ENCODE measurements at places on chromosomes 2 and 18.

- DNase-seq, result no peak
Measured at GRCh38 chr2:190062601-190063000, at the start of gene MSTN. TSS of gene MSTN (minus strand) at chr2:190062729. CDS start at chr2:190062596, 133 bp downstream.

GRCh38 chr2:186456941-186457340 lies 29.1 kb upstream of the ZC3H15 start:
- DNase-seq, result no peak

GRCh38 chr2:29749843-29750242 lies 171.5 kb downstream of the ALK start:
- no peak for DNase-seq

GRCh38 chr2:28454016-28454930 lies 41.6 kb upstream of the PLB1 start:
- no peak for DNase-seq

DNA sequence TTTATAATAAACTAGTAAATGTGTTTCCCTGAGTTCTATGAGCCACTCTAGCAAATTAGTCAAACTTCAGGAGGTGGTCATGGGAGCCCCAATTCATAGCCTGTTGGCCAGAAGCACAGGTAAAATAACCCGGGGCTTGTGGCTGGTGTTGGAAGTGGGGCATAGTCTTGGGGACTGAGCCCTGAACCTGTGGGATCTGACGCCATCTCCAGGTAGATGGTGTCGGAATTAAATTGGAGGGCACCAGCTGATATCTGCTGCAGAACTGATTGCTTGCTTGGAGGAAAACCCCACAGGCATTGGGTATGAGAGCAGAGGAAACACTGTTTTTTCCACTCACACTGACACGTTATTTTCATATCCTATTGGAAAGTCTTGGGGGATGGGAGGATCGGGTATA lies 14.1 kb downstream of the NMS start:
- DNase-seq, result no peak

GRCh38 chr2:104975851-104976250 lies 62.0 kb upstream of the MRPS9 start:
- DNase-seq, result no peak

- no peak for DNase-seq
Measured at GRCh38 chr2:220855296-220855695, 716.8 kb downstream of the EPHA4 start.

DNA sequence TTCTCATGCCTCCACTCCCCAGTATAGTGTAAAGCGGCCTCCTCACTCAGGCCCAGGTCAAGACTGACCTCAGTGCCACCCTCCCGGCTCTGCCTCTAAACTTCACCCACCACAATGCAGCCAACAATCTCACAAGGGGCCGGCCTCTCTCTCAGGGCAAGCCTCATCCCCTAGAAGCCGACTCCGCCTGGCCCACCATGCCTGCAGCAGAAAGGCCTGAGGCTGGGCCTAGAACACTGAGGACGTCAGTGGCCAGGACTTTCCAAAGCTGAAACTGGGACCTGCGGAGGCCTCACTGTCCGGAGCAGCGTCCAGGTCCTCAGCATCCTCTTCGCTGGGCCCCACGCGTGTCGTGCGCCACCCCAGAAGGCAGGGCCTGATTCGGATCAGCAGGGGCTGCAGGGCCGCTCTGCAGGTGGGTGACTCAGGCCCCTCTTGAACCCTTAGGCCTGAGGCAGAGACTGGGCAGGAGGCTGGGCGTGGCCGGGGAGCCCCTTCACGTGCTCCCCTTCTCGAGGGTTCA lies 52.9 kb downstream of the PKDCC start:
- no peak for DNase-seq

DNA sequence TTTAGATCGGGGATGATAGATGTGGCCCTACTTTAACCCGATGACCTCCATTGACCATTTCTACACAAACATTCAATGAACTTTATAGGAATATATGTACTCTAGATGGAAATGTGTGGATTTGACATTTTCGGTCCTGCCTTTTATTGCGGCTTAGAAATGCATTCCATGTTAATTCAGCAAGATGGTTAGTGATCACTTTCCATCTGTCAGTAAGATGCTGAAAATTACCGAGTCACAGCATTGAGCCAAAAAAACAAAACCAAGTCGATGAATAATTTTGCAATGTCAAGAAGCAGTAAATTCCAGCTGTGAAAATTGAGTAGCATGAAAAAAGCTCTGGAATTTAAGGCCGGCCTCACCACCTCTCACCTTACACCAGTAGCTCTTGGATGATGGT lies 1642.6 kb upstream of the NXPH2 start:
- no peak for DNase-seq

DNA sequence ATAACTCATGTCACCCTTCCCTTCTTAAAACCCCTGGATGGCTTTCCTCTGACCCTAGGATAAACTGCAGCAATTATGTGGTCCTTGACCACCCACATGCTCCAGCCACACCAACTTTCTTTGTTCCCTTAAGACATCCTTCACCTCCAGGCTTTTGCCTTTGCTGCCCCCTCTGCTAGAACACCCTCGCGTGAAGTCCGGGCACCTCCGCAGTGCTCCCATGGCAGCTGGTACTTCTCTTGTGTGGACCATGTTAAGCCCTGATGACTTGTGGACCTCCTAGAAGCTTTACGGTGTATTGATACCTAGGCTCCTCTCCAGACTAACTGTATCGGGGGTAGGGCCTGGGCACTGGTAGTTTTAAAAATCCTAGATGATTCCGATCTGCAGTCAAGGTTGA lies 824 bp upstream of the ABHD1 start:
- no peak for DNase-seq

- DNase-seq, result no peak
Measured at GRCh38 chr2:96404446-96405373, 69.1 kb downstream of the NCAPH start.

DNA sequence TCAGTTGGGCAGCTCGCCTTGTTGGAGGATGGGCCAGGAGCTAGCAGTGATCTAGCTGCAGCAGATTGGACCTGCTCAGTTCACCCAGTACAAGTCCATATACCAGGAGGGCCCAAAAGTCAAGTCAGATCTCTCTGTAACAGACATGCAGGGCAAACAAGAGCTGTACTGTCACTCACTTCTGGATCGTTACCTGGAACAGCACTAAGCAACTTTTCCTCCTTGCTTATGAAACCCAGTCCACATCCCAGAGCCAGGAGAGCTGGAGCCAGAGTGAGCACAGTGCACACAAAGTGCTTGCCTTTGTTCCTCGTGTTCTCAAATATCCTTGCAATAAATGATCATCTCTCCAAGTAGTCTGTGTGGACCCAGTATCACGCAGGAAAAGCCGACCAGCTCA lies 244.1 kb upstream of the FOSL2 start:
- DNase-seq, result no peak

GRCh38 chr18:8005870-8006569 lies 438.9 kb downstream of the PTPRM start:
- no peak for DNase-seq

Measured in stimulated activated CD8-positive, alpha-beta memory T cell treated with anti-CD3 and anti-CD28 coated beads, Interleukin-12 subunit alpha, Interleukin-12 subunit beta, amount 100 ng/mL, for 1 hour (primary cell).